Mucosa of descending colon (tissue), 3 donors: ENCODE measurements at places on chromosomes 6 and 20.

DNA sequence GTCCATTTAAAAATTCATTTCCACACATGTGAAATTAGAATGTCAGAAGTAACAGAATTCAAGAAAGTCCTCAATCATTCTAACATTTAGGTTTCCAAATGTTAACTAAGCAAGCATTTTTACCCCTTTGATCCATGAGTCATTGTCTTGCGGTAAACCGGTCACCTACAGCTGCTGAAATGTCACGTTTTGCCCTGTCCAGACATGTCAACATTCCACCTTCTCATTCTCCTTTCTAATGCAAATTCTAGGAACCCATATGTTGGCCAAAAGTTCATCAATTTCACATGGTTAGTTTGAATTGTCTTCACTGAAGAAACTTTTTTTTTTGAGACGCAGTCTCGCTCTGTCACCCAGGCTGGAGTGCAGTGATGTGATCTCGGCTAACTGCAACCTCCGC lies 117.2 kb downstream of the IPCEF1 start:
- no peak for DNase-seq

- no peak for DNase-seq
Measured at GRCh38 chr6:144824018-144824417, 538.9 kb downstream of the UTRN start.

DNA sequence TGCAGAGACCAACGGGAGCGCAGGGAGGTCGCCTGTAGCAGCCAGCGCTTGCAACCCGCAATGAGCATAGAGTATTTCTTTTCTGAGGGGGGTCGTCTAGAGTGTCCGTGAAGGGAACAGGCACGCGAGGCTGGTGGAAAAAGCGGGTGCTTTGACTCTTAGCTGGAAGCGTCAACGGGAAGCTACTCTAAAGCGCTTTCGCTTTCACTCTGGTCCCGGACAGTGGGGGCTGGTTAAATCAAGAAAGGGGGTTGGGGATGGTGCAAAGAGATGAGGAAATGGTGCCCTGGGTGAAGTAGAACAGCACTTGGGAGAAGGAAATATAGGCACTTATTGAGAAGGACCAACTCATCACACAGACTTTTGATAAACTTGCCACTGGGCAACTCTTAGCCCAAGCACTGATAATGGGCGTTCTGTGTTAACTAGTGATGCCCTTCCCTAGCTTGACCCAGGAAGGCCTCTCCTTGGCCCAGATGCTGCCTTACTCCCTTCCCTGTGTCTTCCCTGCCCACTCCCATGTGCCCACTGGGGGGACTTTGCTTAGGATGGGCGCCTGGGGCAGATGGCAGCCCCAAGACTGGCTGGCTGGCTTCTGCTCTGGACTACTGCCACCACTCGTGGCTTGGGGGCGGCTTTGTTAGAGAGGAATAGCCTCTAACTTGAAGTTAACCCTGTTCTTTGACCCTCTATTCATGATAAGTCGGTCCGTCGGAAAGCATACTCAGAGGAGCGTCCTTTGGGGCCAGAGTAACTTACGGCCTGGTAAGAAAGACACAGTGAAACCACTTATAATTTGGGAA lies 585 bp downstream of the PSMB9 start:
- peak; percentile 76 for DNase-seq

DNA sequence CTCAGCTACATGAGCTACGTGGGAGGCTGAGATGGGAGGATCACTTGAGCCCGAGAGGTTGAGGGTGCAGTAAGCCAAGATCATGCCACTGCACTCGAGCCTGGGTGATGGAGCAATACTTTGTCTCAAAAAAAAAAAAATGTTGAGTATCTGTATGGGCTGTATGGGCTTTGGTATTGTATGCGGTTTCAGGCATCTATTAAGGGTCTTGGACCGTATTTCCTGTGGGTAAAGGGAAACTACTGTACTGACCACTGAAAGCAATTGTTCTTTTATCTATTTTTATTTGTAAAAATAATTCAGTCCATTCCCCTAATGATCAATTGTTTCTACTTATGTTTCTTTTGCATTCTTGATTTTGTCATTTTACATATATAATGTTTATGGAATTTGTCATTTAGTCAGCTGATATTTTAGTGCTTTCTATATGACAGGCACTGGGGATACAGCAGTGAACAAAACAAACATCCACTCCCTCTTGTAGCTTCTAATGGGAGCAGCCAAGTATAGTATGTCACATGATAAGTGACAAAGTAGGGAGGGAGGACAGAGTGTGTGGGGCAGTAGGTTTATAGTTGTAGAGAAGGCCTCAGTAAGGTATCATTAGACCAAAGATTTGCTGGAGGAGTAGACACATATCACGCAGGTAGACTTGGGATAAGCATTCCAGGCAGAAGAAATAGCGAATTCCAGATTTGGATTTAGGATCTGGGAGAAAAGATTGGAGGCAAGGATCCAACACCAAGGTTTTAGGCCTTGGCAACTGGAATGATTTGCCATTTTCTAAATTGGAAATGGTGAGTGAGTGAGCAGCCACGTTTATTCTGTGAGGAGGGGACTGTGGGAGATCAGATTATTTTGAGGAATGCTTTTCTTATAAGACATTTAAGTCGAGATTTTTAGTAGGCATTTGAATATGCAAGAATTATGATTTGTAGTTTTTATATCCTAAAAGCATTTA lies 6.0 kb downstream of the PCMT1 start:
- DNase-seq = no peak

- DNase-seq = no peak
Measured at GRCh38 chr6:157398151-157398550, 17.2 kb downstream of the ZDHHC14 start.

DNA sequence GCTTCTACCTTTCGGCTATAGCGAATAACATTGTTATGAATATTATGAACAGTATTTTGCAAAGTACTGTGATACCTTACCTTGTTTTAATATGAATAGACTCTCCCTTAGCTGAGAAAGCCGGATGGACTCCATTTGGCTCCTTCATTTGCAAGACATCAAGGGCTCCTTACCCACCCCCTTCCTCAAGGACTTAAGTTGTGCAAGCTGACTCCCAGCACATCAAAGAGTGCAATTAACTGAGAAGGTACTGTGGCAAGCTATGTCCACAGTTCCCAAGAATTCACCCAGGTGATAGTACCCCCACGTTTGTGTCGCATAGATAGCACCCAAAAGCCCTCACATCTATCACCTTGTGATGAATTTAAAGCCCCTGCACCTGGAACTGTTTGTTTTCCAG lies 11.2 kb downstream of the CST5 start:
- no peak for DNase-seq
